SK-N-MC (cell line): ENCODE measurements at places on chromosomes 2 and 18.

- no peak for DNase-seq
These were observed 210.5 kb upstream of the NRP2 start for GRCh38 chr2:205471776-205472175.

DNA sequence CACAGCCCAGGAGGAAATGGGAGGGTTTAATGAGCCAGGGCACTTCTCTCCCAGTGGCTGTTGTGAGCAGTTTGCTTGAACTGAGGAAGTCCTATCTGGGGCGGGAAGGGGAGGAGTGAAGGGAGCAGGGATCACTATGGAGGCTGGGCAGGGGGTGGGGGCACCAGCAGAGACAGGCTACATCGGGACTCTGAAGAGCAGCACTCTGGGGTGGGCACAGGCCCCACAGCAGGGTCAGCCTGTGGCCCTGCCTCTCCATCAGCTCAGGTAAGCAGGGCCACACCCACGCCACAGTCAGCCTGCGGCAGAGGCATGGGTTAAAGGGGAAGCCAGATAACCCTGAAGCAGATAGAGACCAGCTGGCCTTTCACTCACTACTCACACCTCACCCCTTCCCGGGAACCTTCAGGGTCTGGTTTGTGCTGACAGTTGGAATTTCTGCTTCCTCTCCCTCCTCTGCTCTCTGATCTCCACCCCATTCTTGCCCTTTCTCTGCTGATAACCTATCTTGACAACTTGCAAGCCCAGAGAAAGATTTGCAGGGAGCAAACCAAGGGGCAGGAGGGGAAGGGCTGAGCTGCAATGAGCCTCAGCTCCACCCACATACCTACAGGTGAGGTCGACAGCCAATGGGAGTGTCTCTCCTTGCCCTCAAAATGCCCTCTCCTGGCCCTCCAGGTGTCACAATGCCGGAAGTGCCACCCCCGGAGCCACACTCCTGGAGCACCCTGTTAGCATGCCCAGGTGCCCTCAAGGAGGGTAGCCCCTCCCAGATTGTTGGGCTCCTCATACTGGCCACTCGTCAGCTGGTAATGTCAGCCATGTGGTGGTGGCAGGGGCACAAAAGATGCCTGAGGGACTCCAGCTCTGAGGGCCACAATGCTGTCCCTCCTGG is 3.7 kb downstream of the SIGLEC15 start:
- DNase-seq: no peak

DNA sequence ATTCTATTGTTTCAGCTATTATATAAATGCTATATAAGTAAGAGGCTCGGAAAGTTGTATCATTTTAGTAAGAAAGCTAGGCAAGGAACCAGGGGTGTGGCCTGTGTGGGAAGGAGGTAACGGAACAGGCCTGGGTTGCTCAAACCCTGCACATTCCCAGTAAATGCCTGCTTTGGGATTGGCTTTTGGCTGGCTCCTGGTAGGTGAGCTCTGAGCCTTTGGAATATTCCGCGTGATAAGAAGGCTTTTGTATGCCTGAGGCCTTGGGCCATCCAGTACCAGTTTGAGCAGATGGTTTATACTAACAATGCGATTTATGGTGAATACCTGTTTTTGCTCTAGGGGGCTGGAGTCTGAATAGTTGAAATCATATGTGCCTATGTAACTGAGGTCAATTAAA is 42.6 kb upstream of the CDH20 start:
- no peak for DNase-seq

DNA sequence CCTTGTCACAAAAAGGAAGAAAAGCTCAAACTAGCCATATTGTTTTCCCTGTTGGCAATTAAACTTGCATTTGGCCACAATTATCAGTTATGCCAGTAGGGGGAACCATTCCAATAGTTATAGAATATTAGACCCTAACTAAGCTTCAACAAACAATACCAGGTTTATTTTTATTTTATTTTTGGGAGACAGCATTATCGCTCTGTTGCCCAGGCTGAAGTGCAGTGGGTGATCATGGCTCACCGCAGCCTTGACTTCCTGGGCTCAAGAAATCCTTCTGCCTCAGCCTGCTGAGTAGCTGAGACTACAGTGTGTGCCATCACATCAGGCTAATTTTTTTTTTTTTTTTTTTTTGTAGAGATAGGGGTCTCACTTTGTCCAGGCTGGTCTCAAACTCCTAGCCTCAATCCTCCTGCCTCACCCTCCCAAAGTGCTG is 102.1 kb downstream of the ATAD2B start:
- DNase-seq: peak; percentile 72

- no peak for DNase-seq
These were observed 115.4 kb upstream of the STK17B start for GRCh38 chr2:196286821-196287220.

- DNase-seq: no peak
These were observed 191.9 kb upstream of the FN1 start for GRCh38 chr2:215627771-215628170.

DNA sequence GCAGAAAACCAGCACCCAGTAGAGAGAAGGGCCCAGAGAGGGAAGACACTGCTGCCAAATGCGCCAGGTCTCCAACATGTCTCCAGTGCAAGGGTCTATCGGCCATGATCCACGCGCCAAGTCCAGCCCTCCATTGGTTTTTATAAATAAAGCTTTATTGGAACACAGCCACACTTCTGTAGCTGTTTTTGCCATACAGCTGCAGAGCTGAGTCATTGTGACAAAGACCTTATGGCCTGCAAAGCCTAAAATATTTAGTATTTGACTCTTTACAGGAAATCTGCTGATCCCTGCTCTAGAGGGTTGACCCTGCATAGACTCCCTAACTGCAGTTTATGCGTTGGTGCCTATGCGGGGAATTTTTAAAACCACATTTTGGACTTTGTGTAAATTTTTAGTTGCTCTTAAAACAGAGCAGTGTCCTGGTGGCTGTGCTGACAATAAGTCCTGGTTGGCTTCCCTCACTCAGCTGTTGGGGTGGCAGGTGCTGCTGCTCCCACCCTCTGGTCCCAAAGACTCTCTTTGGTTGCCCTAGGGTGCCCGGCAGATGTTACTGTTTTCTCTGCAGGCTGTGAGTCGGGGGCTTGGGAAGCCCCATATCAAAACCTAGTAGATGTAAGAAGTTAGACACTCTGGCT is 154.9 kb downstream of the CTIF start:
- DNase-seq: no peak

DNA sequence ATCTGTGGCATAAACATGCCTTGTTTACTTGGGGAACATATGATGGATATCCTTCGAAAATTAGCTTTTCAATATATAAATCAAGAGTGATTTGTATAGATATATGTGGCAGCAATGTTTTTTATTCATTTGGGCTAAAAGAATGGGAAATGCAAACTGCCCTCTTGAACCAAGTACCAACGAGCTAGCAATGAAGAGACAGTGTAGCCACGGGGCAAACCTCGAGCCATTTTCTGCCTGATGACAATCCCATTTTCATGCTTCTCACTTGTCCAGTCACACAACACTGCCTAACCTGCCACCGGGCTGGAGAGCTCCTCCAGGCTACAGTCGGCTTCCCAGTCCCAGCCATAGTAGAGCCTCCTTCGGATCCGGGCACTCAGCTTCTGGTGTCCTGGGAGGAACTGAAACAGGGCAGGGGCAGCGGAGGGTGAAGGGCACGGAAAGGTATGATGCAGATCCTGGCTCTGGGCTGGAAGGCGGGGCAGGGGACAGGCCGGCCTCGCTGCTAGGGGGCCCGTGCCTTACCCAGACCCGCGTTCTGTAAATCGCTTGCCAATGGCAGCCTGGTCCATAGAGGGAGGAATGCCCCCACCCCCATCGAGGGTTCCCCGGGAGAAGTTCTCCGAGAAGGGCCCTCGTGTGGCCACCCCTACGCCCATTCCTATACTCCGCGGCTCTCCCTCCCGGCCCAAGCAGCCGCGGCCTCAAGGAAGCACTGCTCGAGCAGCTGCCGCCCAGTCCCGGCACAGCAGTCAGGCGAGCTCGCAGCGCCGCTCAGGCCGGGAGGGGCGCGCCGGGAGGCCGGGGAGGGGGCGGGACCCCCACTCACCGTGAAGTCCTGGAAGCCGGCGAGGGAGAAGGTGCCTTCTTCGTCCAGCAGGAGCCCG is 552 bp downstream of the CNPPD1 start:
- DNase-seq: no peak

DNA sequence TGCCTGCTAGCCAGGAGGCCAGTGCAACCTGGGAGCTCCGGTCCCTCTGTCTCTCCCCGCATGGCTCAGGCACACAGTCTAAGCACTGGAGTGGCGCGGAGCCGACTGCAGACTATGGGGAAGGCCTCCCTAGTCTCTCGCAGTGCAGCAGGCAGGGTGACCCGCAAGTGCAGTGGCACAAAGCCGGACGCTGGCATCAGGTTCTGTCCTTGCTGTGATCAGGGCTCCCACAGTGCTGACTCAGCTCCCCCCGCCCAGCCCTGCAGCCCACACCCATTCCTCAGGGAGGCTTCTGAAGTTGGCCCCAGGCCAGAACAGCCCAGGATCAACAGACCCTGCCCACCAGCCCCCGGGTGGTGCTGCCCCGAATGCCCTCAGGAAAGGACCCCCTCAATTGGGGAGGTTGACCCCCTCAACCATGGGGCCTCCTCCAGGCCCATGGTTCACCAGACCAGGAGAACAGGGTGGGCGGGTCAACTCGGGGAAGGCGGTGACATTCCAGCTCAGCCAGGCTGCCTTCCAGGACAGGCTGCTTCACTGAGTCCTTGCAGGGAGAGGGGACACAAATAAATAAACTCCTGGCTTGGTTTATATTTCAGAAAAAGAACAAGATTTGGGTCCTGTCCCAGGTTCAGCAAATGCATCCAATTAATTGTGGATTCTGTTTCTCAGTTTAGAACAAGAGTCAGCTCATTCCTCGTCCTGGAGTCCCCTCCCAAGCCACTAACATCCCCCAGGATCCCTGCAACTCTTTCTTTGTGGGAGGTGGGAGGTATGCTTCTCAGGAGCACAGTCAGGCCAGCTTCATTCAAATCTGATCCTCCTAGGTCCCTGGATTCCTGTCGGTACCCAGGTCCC is 12.2 kb downstream of the BIN1 start:
- DNase-seq: no peak

DNA sequence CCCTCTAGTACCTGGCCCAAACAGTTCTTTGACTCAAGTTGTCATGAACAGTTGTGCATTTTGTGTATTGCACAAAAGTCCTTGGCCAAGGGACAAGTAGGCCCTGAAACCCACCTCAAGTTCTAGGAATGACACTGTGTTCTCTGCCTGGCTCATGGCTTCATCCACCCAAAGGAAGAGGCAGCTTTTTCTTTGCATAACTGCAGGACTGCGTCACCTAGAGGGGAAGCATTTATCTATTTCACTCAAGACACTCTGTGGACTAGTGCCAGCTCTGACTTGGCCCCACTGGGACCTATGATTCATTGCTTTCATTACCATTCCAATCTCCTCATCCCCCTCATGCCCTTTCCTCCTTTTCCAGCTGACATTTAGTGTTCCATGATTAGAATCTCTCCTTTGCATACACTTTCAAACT is 119.3 kb upstream of the SIX2 start:
- no peak for DNase-seq

DNA sequence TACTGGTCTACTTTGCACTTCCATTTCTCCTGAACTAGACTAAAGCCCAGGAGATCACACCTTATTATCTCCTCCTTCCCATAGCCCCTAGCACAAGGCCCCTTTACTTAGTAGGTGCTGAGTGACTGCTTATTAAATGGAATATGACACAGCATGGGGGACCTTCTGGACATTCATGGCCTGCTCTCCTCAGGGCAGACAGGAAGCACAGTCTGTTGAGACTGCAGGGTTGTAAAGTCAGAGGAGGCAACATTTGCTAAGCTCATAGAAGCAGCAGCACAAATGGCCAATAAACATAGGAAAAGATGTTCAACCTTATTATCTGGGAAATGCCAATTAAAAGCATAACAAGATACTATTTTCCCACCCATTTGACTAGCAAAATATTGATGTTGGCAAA is 75.3 kb downstream of the DNMT3A start:
- DNase-seq: no peak

DNA sequence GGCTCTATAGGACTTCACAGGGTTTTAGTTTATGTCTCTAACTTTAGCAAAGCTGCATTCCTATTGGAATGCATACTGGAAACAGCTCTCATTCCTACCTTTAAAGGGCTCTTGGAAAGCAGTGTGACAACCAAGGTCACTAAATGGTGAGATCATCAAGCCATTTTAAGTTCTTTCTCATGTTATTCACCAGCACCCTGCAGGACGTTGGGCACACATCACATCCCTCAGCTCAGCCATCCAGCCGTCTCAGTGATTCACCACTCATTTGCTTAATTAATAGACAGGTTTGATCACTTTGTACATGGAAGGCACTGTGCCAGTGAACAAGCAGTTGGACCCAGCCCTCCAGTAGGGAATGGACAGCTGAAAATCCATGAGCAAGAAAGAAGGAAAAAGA is 32.2 kb upstream of the RBM44 start:
- DNase-seq: no peak

- DNase-seq: no peak
These were observed 129.6 kb upstream of the CNGA3 start for GRCh38 chr2:98216616-98217015.

DNA sequence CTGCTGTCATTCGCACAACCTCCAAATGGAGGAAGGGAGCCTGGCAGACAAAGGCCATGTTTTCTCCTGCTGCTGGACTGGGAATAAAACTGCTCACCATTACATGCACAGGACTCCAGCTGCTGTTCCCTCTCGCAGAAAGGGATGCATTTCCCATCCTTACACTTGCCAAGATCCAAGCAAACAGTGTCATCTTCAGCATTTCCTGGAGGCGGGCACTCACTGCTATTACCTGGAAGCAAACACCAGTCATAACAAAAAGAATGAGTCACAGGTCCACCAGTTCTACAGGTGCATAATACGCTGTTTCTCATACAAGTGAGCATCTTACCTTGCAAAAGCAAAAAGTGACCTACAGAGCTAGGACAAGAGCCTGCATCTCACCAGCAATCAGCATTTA is 22.7 kb downstream of the IAH1 start:
- DNase-seq: no peak

- peak; percentile 80 for DNase-seq
These were observed 3.0 kb upstream of the IRS1 start for GRCh38 chr2:226802573-226802972.

DNA sequence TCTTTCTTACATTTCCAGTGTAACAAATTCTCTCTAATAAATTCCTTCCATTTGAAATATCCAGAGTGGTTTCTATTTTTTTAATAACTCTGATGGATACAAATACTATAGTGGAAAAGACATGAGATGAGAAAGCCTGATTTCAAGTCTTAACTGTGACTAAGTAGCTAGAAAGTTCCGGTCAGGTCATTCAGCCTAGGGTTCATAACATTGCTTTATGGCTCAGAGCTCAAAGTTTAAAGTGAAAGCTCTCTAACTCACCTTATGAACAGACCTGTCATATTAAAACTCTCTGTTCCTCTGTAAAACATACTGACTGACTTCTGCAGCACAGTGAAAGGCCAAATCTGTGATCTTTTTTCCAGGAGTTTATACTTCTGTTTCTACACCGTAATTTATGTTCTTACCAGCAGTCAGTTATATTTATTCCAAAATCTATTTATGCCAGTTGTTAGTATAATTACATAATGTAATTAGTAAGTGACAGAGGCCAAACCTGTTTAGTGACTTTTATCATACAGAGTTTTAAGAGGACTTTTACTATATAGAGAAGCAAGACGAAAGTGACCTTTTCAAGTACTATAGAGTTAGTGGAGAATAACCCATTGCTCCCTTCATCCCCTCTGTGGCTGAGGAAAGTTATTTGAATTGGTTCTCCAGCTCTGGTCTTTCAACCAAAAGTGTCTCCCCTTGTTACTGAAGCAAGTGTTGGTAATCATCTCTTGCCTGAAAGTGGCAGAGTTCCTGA is 118.8 kb upstream of the PDE1A start:
- DNase-seq: no peak

GRCh38 chr2:17124575-17125318 is 393.5 kb downstream of the RAD51AP2 start:
- DNase-seq: no peak

- no peak for DNase-seq
These were observed 32.6 kb downstream of the LAMA3 start for GRCh38 chr18:23721696-23722480.
